ENCODE measurements at places on chromosomes 7 and 10.
A peak's percentile ranks its signal among the peaks of the same experiment; 100 is the strongest.

DNA sequence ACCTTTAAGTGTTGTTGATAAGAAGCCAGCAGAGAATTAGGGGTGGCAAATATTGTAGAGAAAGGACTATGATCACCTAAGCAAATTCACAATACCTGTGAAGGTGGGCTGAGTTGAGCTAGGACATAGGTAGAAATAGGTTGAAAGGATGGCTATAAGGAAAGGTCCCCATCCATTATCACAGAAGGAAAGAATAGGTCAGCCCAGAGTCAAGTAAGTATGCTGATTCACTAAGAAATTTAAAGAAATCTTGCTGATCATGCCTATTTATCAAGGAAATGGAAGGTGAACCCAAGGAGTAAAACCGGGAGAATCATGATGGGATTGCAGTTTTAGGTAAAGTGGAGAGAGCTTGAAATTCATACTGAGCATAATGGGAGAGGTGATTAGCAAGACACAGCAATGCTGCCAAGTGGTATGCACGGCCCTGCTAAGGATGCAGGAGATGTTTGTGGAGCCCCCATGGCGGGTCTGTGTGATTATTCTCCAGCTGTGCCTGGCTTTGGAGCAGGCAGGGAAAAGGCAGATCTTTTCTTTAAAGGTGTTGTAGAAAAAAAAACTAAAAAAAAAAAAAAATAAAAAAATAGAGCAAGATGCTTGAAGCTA lies 399.4 kb downstream of the PLXDC2 start:
- DNase-seq, result no peak
- no peak overlapping the region for H3K4me3 ChIP-seq
- H3K4me1 ChIP-seq, result no peaks in the 10 kb centered on the region
- no peak overlapping the region for H3K27ac ChIP-seq
- H3K36me3 ChIP-seq, result no peaks in the 10 kb centered on the region

GRCh38 chr10:133109711-133110110 lies 22.0 kb downstream of the ADGRA1 start:
- H3K27me3 ChIP-seq, result no peaks in the 10 kb centered on the region
- H3K36me3 ChIP-seq, result no peaks in the 10 kb centered on the region
- H3K27ac ChIP-seq, result no peak overlapping the region
- no peak for DNase-seq
- peaks cover 15% of the 10 kb centered on the region for H3K4me1 ChIP-seq
- no peak overlapping the region for H3K4me3 ChIP-seq

GRCh38 chr10:59104186-59104585 lies 72.3 kb upstream of the PHYHIPL start:
- no peak overlapping the region for H3K27ac ChIP-seq
- no peak overlapping the region for H3K4me3 ChIP-seq
- H3K27me3 ChIP-seq, result no peaks in the 10 kb centered on the region

DNA sequence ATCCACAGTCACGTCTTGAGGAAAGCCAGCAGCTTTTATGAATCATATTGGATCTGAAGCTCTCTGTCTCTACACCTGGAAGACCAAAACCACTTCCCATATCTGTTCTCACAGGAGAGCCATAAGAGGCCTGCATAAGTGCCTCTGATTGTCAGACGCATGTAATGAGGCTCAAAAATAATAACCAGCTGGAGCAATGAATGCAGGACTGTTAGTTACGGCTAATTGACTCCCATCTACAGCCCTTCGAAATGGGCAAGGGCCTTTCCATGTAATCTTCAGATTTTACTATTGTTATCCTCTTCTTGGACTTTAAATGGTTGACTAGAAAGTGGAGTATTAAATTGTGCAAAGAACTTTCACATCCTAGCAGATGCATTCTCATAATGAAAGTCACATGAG lies 4.4 kb upstream of the SEMA3C start:
- H3K27me3 ChIP-seq, result no peaks in the 10 kb centered on the region
- no peak for DNase-seq
- no peaks in the 10 kb centered on the region for H3K36me3 ChIP-seq

- H3K36me3 ChIP-seq, result no peaks in the 10 kb centered on the region
- H3K4me3 ChIP-seq, result no peak overlapping the region
- peaks cover 28% of the 10 kb centered on the region for H3K4me1 ChIP-seq
- H3K27me3 ChIP-seq, result no peaks in the 10 kb centered on the region
- no peak for DNase-seq
Observed at GRCh38 chr10:8043569-8044306, 10.8 kb upstream of the GATA3 start.

- no peaks in the 10 kb centered on the region for H3K36me3 ChIP-seq
- no peak overlapping the region for H3K4me3 ChIP-seq
- no peaks in the 10 kb centered on the region for H3K4me1 ChIP-seq
- DNase-seq, result no peak
- H3K27me3 ChIP-seq, result no peaks in the 10 kb centered on the region
Observed at GRCh38 chr7:158025686-158026600, 561.7 kb downstream of the PTPRN2 start.

- H3K27me3 ChIP-seq, result no peaks in the 10 kb centered on the region
- DNase-seq, result no peak
- H3K4me1 ChIP-seq, result no peaks in the 10 kb centered on the region
Observed at GRCh38 chr7:72466797-72467196, 54.7 kb upstream of the CALN1 start.

DNA sequence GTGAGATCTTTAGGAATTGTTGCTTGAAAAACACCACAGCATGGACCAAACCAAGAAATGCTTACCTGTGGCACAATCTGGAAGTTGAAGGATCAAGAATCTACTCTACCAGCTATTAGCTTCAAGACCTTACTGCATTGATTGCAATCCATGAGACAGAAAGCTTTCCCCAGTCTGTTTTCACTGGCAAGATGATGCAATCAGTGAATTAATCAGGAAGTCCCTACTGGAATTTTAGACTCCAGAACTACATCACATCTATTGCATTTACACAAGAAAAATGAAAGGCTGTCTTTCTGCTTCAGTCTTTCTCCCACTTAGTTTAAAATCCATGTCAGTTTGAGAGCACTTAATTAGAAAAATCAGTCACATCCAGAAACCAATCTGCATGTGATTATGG lies 191.7 kb downstream of the TFEC start:
- no peaks in the 10 kb centered on the region for H3K27me3 ChIP-seq
- H3K36me3 ChIP-seq, result no peaks in the 10 kb centered on the region
- no peak overlapping the region for H3K27ac ChIP-seq

DNA sequence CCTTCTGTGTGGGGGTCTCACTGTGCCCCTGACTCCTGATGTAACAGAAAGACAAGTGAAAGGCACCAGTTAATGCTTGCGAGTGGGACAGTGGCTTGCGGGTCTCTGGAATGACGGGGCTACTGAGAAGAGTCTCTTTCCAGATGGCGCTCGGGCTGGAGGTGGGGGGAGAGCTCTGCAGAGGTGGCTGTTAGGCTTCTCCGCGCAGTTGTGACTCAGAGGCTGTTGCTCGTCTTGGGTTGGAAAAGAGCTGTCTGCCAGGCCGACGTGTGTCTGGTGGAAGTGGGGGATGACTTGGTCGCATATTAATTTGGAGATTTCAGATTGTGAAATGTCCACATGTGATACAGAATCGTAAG lies 27.9 kb upstream of the SH2B2 start:
- DNase-seq, result no peak
- H3K36me3 ChIP-seq, result no peaks in the 10 kb centered on the region
- no peak overlapping the region for H3K27ac ChIP-seq
- H3K27me3 ChIP-seq, result no peaks in the 10 kb centered on the region
- H3K4me3 ChIP-seq, result no peak overlapping the region

DNA sequence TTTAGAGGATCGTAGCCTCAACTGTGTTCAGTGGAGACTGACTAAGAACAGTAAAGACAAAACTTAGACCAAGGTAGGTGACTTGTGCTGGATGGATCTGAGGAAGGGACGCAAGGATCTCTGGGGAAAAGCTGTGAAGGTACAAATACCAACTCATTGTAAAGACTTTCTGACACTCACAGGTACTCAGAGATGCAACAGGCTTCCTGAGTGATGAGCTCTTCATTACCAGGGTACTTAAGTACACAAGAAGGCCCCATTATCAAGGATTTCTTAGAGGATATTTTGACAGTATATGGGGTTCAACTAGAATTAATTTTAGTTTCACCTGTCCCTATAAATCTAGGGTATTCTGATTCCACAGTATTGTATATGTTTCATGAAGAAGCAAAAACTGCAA lies 440.7 kb downstream of the PLXDC2 start:
- no peaks in the 10 kb centered on the region for H3K27me3 ChIP-seq
- no peaks in the 10 kb centered on the region for H3K36me3 ChIP-seq
- no peak for DNase-seq
- no peak overlapping the region for H3K4me3 ChIP-seq
- no peak overlapping the region for H3K27ac ChIP-seq
- H3K4me1 ChIP-seq, result no peaks in the 10 kb centered on the region

- H3K27me3 ChIP-seq, result no peaks in the 10 kb centered on the region
- H3K27ac ChIP-seq, result no peak overlapping the region
- no peaks in the 10 kb centered on the region for H3K4me1 ChIP-seq
- H3K4me3 ChIP-seq, result no peak overlapping the region
Observed at GRCh38 chr7:101630591-101630990, 1.5 kb upstream of the MYL10 start.

DNA sequence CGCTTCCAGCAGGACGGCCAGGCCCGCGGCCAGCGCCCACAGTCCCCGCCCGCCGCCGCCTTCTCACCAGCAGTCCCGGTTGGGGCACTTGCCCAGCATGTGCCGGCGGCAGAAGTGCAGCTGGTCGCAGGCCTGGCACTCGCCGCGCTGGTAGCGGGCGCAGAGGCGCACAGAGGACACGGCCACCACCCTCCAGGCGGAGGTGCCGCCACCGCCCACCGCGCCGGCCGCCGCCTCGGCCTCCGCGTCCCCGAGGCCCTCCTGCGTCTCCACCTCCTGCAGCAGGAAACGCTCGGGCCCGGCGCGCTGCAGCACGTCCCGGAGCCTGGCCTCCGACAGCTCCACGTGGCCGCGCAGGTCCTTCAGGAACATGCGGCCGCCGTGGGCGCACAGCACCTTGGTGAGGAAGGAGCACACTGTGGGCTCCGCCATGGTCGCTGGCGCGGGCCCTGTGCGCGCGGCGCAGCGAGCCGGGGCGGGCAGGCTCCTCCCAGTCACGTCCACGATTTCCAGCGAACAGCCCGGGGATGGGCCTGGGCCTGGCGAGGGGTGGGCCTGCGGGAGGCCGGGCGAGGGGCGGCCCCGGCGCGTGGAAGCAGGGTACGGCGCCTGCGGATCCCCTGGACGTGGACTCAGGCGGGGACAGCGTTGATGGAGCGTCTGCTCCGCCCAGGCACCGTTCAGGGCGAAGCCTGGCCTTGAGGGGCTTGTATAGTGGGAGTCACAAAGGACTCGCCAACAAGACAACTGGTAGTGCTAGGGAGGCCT lies at the start of gene ZC3HAV1L:
TSS of gene ZC3HAV1L (minus strand) at position 457 of the 768 bp plus-strand sequence. CDS start at position 432, 25 bp downstream.
- H3K4me3 ChIP-seq, result peak within 1 kb of the TSS; percentile 97
- H3K27ac ChIP-seq, result peak within 1 kb of the TSS; percentile 51
- peaks cover 6% of the 10 kb centered on the region for H3K4me1 ChIP-seq
- no peaks in the 10 kb centered on the region for H3K27me3 ChIP-seq
- no peaks in the 10 kb centered on the region for H3K36me3 ChIP-seq
- peak; percentile 79 for DNase-seq

- no peaks in the 10 kb centered on the region for H3K4me1 ChIP-seq
- H3K27ac ChIP-seq, result no peak overlapping the region
- H3K36me3 ChIP-seq, result no peaks in the 10 kb centered on the region
- no peak for DNase-seq
- H3K27me3 ChIP-seq, result no peaks in the 10 kb centered on the region
- H3K4me3 ChIP-seq, result no peak overlapping the region
Observed at GRCh38 chr10:131676046-131676799, 224.6 kb upstream of the PPP2R2D start.

DNA sequence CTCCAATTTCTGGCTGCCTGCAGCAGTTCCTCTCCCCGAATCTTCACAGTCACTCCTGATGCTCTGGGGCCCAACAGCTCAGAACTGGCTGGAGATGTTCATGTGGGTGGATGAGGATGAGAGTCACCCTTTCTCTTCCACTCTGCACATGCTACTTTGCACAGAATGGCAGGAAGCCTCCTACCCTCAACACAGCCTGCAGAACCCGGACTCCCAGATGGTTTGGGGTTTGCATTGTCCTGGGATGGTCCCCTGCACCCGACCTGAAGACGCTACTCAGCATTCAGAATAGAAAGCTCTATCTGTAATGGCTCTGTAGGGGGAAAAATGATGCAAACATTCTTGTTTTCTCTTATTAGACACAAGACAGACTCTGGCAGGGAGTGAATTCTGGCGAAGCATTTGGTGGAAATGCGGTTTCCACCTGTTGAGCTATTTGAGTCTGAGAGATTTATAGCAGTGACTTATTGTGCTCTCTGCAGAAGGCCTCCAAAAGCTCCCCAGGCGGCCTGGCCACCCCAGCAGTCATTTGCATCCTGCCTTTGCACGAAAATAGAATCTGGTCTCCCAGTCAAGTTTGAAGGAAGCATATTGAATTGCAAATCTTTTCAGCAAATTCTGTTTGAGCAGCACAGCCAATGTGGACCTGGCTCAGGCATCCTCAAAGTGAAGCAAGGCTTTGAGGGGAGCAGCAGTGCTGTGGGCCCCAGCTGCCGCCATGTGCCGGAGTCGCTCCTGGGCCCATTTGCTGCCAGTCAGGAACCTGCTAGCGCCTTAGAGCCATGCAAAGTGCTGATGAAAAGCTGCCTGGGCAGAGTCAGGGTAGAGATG lies 309.3 kb downstream of the TCERG1L start:
- no peak overlapping the region for H3K4me3 ChIP-seq
- DNase-seq, result no peak
- H3K27ac ChIP-seq, result no peak overlapping the region
- H3K4me1 ChIP-seq, result no peaks in the 10 kb centered on the region
